ENCODE measurements at places on chromosomes 6 and 20.

- H3K27ac ChIP-seq: no peak overlapping the region
- no peak for DNase-seq
- peaks cover 11% of the 10 kb centered on the region for H3K4me1 ChIP-seq
- no peaks in the 10 kb centered on the region for H3K36me3 ChIP-seq
- no peak overlapping the region for H3K4me3 ChIP-seq
Observed at GRCh38 chr6:20379231-20379630, 22.4 kb upstream of the E2F3 start.

- no peak for DNase-seq
- no peaks in the 10 kb centered on the region for H3K27me3 ChIP-seq
- no peaks in the 10 kb centered on the region for H3K4me1 ChIP-seq
- no peak overlapping the region for H3K4me3 ChIP-seq
Observed at GRCh38 chr6:40645043-40645442, 57.9 kb upstream of the LRFN2 start.

DNA sequence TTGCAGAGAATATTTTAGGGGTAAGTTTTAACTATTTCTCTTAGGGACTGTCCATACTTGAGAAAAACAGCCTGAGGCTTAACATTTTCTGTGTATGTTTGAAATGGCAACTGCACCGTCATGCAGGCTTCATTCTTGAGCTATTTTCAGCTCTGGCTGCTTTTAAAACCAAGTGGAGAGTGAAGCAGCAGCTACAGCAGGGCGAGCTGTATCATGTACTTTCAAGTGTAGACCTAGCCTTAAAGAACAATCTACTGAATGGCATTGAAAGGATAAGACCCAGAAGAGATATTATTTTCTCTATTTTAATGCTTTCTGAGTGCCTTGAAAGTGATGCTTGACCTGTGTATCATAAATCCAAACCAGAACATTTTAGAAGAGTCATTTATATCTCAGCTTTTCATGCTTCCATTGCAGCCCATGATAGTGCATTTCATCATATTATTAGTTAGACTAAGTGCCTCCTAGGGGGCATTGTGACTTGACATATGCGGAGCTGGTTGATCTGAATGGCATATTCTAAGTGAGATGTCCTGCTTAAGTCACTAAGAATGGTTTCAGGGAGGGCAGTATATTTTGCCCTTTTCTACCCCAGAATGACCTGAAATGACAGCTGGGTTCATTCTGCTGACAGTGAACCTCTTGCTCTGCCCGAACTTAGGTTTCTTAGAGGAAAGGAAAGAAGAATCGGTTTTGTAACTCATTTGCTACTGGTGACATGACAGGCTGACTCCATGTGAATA is 85.3 kb downstream of the NKAIN2 start:
- H3K27me3 ChIP-seq: no peaks in the 10 kb centered on the region
- no peak overlapping the region for H3K27ac ChIP-seq
- DNase-seq: no peak
- H3K4me3 ChIP-seq: no peak overlapping the region
- H3K36me3 ChIP-seq: no peaks in the 10 kb centered on the region
- H3K4me1 ChIP-seq: no peaks in the 10 kb centered on the region

- no peaks in the 10 kb centered on the region for H3K4me1 ChIP-seq
- DNase-seq: no peak
- H3K36me3 ChIP-seq: no peaks in the 10 kb centered on the region
- H3K4me3 ChIP-seq: no peak overlapping the region
- no peaks in the 10 kb centered on the region for H3K27me3 ChIP-seq
Observed at GRCh38 chr6:96611342-96611991, 48.5 kb downstream of the FHL5 start.

GRCh38 chr6:28675600-28675999 is 149.9 kb downstream of the GPX5 start:
- H3K4me3 ChIP-seq: no peak overlapping the region
- no peaks in the 10 kb centered on the region for H3K27me3 ChIP-seq
- DNase-seq: no peak
- no peaks in the 10 kb centered on the region for H3K36me3 ChIP-seq
- no peaks in the 10 kb centered on the region for H3K4me1 ChIP-seq
